ENCODE measurements at places on chromosomes 3 and 15.

- no peak for DNase-seq
These were observed 144.4 kb upstream of the NR2F2 start for GRCh38 chr15:96186105-96186504.

DNA sequence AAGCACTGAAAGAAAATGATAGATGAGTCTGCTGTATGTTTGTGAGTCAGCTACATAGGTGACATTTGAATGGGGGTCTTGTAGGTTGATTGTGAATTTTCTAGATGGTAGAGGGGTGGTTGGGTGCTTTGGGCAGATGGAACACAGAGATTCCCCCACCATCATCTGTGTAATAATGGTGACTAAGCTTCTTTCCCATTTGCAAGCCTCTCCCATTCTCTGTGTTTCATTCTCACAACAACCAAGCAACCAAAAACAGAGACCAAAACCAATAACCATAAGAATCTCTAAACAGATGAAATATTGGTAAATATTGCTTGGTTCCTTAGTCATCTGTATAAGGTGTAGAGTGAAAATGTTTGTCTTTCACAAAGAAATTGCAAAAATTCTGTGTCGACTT, 17.8 kb upstream of the UTS2B start:
- no peak for DNase-seq

DNA sequence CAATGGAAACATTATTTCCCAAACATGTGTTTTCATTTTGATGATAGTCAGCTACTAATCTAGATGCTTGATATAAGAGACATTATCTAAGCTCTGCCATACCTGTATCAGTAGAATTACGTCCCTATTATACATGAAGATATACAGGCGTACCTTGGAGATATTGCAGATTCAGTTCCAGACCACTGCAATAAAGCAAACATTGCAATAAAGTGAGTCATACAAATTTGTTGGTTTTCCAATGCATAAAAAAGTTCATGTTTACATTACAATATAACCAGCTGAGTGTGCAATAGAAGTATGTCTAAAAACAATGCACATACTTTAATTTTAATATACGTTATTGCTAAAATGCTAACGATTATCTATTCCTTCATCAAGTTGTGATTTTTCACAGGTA, 236.0 kb upstream of the ZNF717 start:
- no peak for DNase-seq

- DNase-seq = no peak
These were observed 6.7 kb upstream of the ZFAND6 start for GRCh38 chr15:80052597-80053304.

DNA sequence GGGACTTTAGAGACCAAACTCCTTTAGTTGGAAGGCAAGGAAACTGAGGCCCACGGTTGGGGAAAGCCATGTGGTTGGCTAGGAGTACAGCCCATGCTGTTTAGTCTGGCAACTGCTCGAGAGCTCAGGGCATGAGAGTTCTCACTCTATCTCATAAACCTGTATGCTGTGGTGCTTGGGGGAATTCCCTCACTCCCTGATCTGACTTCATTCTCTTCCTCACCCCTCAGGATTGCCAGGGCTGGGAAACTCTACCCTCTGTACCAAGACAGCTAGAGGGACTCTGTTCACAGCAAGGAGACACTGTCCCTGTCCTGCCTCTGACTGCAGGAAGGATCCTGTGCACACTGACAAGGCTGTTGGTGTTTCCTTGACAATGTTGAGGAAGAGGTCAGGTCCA, 230.2 kb downstream of the ZNF621 start:
- no peak for DNase-seq

GRCh38 chr3:136731274-136731884, 20.8 kb downstream of the STAG1 start:
- no peak for DNase-seq

DNA sequence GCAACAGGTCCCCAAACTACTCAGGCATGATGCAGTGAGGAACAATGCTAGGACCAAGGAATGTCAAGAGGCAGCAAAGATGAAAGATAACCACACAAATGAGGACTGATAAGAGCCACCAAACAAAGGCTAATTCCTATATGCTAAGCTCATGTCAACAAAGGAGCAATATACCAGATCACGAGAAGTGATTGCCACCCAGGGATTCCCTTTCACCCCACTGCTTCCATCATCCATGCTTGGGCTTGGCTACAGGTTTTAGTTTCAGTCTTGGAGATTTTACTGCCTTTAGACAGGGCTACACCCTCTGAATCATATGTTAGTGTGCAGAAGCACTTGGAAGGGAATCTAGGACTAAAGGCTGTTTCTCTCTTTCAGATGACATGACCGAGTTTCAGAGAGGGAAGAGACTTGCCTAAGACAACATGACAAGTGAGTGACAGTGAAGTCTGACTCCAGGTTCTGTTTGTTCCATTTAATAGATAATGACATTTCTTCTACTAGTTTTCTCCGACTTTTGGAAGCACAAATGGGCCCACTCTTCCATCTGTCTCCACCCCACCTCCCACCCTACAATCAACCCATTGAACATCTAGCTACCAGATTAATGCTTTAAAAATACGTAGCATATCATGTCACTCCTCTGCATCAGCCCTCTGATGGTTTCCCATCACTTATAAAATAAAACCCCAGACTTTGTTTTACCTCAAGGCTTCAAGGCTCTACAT, 173.5 kb upstream of the LRRN1 start:
- no peak for DNase-seq

GRCh38 chr3:101194392-101194791, 126.0 kb downstream of the IMPG2 start:
- no peak for DNase-seq

GRCh38 chr3:60792249-60792852, 458.9 kb downstream of the FHIT start:
- no peak for DNase-seq

GRCh38 chr15:41504751-41505492, 8.7 kb downstream of the LTK start:
- DNase-seq = no peak

- DNase-seq = no peak
These were observed 19.9 kb downstream of the LOXL1 start for GRCh38 chr15:73946046-73946721.

DNA sequence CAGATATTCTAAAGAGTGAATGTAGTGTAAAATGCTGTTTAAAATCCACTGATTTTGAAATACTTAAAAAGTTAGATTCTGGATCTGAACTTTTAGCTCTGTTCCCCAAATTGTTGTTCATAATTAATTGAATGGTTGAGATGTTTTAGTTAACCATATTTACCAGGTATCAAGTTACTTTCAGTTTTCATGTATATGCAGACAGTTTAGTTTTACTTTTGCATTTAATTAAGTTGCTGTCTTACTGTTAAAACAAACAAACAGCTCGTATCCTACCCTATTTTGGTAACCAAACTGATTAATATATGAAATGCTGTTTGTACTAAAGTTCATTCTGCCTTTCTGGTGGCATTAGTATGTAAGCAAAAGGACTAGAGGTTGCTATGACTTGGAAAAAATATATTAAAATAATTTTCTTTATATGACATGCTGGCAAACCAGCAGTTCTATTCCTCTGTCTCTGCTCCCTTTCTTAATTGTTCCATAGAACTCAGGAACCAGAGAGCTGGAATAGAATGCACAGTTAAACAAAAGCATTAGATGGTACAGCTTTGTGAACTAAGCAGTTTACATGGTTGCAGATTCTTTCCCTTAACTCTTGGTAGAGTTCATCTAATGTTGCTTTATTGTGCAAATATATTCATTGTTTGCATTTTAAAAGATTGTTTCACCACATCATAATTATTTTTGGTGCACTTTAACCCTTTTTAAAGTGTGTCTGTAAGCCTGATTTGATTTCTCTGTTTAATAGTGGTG, 39.5 kb upstream of the SCAANT1 start:
- no peak for DNase-seq

GRCh38 chr3:105529456-105529855, 162.7 kb downstream of the ALCAM start:
- no peak for DNase-seq

DNA sequence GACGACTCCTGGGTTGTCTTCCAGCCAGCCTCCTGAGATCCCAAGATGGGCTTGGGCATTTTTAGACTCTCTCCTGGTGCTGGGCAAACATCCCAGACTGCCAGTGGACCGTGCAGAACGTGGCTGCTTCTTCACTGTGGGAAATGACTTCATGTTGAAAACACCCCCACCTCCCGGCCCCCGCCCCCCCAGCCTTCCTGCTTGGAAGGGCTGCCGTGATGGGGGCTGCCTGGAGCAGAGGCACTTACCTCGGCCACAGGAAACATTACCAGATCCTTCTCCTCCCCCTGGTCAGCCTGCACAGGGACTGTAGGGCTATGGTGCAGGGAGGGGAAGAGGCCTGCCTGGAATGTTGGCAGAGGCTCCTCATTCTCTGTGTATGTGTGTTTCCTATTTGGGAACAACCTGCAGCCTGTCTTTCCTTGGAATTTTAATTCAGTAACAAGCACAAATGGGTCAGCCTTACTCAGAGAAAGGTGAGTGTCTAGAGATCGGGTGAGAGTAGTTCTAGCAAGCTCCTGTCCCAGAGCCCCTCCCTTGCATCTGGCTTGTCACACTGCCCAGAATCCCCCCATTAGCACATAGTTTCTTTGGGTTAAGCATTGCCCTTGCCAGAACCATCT, 90.8 kb downstream of the ANP32A start:
- DNase-seq = no peak
